Activated T-cell treated with anti-CD3 and anti-CD28 coated beads, Interleukin-2, amount 50 U/mL, for 48 hours (primary cell): ENCODE measurements at places on chromosomes 12 and 14.

DNA sequence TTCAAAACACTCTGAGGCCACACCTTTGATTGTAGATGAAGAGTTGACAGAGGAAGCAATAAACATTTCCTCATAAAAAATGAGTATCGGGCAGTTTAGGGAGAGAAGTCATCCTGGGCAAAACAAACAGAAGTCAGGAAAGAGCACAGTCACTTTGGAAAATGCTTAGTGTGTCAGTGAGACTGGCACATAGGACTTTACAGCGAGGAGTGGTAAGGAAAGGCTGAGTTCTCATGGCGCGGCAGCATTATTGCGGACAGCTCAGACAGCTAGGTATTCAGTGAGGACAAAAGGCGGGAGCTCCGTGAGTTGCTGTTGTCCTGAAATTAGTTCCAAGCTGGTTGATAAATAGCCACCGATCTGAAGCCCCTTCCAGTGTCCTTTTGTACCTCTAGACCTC is 229.9 kb downstream of the SNAPC1 start:
- DNase-seq = no peak

- no peak for DNase-seq
Measured at GRCh38 chr12:99343960-99344359, 303.6 kb upstream of the GARIN6 start.

DNA sequence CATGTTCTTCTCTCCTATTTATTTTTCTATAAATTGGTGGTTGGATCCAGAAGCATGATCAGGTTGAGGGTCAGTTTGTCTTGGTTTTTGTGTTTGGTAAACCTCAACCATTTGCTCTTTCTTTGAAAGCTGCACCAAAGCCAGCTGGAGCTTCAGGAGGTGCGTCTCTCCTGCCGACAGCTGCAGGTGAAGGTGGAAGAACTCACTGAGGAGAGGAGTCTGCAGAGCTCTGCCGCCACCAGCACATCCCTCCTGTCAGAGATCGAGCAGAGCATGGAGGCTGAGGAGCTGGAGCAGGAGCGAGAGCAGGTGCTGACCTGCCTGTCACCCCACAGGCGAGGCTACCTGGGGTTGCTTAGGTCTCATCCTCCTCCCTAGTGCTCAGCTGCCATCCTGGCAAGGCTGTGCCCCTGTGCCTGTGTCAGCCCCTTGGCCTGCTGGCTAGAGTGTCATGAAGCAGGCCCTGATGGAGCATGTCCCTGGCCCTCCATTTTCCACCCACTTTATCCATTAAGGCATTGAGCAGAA is 45.0 kb downstream of the RAB35 start:
- DNase-seq = no peak

DNA sequence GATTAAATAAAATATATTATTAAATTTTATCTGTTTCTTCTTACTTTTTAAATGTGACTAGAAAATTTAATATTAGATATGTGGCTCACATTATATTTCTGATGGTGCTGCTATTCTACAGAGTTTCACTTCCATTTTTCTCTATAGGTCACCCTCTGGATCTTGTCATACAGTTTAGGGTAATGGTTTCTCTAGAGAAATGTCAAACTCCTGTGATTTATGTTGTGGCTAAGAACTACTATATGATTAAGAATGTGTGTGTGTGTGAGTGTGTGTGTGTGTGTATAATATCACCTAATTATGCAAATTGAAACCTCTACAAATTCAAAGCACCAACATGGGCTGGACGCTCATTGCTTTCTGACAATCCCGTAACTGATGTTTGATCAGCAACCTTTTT is 325.9 kb downstream of the ADAMTS20 start:
- DNase-seq = no peak

GRCh38 chr12:107903341-107904061 is 129.0 kb downstream of the ASCL4 start:
- peak; percentile 81 for DNase-seq

DNA sequence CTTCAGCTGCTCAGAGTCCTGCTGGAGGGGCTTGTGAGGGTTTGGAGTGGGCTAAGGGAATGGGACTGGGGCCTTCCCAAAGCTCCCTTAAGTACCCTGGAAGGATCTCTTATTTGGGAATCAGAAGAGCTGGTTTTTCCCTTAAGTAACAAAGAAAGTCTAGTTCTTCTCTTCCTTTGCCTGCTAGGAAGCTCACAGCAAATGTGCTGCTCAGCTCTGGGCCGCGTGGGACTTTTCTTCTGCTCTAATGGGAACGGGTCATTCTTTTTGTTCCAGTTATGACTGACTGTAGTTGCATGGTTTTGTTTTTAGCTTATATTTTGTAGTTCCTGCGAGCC is 6.0 kb downstream of the KIF26A start:
- DNase-seq = no peak

DNA sequence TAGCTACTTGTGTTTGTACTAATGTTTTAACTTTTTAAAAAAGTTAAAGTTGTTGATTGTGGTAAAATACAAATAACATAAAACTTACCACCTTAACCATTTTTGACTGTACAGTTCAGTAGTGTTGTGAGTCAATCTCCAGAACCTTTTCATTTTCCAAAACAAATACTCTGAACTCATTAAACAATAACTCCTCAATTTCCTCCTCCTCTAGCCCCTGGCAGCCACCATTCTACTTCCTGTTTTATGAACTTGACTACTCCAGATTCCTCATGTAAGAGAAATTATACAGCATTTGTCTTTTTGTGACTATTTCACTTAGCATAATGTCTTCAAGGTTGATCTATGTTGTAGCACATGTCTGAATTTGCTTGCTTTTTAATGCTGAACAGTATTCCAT is 299.1 kb upstream of the AMIGO2 start:
- DNase-seq = no peak

GRCh38 chr12:51923506-51924365 is 16.4 kb downstream of the ACVRL1 start:
- peak; percentile 77 for DNase-seq

DNA sequence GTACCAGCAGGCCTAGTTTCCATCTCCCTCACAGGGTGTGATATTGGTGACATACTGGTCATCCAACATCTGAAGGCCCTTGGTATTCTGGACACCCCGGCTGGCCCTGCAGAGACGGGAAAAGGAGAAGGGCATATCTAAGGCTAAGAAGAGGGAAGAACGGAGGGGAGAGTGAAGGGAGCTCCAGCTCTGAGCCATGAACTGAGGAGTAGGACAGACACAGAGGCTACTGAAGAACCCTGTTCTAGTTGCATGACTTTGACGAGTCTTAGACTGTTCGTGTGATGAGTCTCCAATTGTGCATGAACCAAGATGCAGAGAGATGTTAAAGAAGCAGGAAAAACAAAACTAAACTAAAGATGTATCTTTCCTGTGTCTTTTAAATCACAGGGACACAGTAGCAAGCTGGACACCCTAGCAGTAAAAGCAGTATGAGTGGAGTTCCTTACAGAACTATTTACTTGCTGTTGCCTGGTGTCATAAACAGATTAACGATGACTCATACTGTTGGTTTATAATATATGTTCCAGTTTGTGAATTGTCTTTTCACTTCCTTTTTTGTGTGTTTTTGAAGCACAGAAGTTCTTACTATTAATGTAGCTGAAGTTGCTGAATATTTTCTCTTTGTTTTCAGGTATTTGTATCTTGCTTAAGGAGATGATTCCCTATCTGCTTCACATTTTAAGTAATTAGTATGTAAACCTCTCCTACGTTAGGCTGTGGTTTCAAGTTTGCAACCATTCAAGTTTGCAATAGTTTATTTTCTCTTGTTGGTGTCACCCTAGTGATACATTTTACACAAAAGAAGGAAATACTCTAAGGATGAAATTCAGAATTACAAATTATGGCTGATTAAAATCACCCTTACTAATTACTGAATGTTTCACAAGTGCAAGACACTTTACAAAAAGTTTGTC is 15.7 kb downstream of the FAR2 start:
- no peak for DNase-seq

- no peak for DNase-seq
Measured at GRCh38 chr12:70908978-70909377, 11.6 kb downstream of the PTPRR start.

GRCh38 chr12:10102322-10102721 is 3.5 kb upstream of the CLEC1A start:
- no peak for DNase-seq

- no peak for DNase-seq
Measured at GRCh38 chr14:38256533-38256840, 594 bp upstream of the CLEC14A start.

DNA sequence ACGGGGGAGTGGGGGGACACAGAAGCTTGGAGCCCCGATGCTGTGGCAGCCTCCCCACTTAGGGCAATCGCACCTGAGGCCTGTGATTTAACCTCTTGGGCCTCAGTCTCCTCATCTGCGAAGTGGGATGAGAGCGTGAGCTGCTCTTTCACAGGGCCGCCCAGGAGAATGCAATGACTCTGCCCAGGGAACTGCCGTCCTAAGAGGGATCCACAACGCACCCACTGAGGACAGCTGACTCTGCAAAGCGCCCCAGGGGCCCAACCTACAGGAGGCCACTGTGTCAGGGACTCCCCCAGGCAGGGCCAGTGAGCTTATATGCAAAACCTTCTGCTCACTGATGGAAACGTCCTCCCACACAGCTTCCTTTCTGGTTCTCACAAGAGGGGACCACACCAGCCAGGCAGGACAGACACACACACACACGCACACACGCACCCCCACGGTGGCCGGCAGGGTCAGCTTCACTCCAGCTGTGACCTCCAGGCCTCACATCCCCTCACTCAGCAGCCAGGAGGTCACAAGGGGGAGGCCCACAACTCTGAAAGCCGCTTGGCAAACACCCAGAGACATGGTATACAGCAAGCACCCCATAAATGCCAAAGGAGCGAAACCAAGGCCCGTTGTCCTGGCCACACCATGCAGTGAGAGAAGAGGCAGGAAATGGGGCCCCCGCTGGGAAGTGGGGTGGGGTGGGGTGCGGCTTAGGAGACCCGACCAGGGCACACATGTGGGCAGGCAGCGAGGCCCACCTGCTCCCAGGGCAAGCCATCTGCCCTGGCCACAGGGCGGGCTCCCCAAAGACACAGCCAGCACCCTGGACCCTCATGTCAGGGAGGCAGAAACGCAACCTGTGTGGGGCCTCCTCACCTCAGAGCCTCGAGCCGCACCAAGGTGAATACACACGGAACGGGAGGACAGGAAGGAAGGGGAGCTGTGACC is 73.3 kb downstream of the NCOR2 start:
- DNase-seq = peak; percentile 79

DNA sequence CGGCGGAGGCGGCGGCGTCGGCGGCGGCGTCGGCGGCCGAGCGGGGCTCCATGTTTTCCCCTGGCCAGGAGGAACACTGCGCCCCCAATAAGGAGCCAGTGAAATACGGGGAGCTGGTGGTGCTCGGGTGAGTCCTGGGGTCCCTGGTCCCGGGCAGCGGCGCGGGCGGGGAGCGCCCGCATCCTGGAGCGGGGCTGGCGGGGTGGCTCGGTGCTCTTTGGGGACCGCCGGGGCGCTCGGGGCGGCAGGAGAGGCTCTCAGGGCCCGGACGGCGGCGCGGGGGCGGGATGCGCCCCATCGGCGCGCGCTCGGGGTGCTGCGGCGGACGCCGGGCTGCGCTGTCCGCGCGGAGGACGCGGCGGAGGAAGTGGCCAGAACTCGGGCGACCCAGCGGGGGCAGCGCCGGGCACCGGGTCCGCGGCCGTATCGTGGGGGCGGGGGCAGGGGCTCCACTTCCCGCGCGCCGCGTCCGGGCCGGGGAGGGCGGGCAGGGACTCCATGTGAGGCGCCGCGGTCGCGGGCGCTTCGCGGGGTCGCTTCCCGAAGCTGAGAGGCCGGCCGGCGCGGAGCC is 485 bp downstream of the PELI2 start:
- peak; percentile 54 for DNase-seq

GRCh38 chr14:50943943-50944646 is at the start of gene PYGL:
TSS of gene PYGL (minus strand) at chr14:50944483. CDS start at chr14:50944403, 80 bp downstream.
- peak; percentile 38 for DNase-seq

DNA sequence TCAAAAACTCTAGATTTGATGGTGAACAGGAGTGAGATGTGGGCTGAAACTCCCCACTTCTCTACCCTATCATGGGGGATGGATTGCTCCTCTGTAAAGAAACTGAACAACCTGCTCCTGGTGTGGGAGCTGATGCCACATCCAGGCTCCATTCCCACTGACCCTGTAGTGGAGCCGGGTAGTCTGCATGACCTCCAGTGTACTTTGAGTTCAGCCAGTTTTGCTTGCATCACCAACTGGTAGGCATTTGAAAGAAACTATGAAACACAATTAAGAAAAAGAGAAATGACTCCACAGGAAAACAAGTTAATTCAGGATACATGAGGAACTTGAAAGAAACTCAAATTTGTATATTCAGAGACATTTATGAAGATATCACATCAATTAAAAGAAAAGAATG is 27.3 kb upstream of the EMP1 start:
- DNase-seq = no peak

- DNase-seq = no peak
Measured at GRCh38 chr14:51188566-51189185, 51.4 kb upstream of the TMX1 start.

DNA sequence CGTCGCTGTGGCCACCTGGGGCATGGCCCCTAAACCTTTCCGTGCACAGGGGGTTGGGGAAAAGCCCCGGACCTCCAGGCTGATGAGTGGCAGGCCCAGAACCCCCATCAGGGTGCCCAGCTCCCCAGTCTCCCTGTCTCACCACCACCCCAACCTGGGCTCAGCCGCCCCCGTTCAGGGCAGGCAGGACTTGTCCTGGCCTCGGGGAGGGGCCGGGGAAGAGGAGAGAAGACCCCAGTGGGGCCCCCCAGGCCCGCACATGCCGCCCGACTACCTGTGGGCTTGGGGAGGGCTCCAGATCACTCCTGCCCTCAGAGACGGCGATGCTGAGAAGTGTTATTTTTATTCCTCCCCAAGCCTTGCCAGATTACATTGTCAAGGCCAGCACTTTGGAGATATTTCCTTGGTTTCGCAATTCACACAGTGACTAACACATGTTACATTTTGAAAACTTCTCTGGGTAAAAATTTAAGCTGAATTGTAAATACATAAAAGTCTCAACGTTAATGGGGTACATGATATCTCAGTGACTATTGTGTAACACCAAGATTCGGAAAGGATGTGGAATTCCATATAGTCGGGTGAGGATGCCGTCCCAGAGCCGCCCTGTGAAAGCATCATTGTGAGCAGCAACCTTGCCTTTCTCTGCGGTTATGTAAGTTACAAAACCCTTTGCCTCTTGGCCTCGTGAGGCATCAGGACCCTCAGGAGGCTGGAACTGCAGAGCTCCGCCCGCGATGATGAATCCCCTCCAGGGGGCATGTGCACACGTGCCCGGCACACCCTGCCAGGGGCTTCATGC is 85.6 kb upstream of the DIO3 start:
- DNase-seq = no peak

- DNase-seq = no peak
Measured at GRCh38 chr12:42475106-42475505, 114.4 kb downstream of the PRICKLE1 start.
